ENCODE measurements at places on chromosomes 3 and 15.

GRCh38 chr3:20511863-20512505, 326.0 kb upstream of the SGO1 start:
- peak; percentile 32 for DNase-seq

- no peak for DNase-seq
Observed at GRCh38 chr3:64072126-64072525, 48.8 kb upstream of the PSMD6 start.

- no peak for DNase-seq
Observed at GRCh38 chr15:74318376-74319137, 48.9 kb downstream of the CYP11A1 start.

DNA sequence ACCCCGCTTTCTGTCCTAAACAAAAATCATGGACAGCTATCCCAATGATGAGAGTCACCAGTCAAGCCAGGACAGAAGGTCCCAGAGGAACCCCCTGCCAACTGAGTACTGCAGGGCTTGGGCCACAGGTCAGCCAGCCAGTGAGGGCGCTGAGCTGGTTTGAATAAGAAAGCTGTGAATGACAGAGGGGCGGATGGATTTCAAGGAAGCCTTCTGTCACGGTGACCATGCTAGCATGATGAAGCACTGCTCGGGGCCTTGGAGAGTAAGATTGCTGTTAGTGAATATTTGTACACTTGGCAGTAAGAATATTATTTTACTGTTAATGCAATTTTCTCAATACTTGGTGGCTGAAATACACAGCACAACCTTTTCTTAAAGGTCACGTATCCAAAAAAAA, 734.0 kb upstream of the NR2F2 start:
- DNase-seq: no peak

DNA sequence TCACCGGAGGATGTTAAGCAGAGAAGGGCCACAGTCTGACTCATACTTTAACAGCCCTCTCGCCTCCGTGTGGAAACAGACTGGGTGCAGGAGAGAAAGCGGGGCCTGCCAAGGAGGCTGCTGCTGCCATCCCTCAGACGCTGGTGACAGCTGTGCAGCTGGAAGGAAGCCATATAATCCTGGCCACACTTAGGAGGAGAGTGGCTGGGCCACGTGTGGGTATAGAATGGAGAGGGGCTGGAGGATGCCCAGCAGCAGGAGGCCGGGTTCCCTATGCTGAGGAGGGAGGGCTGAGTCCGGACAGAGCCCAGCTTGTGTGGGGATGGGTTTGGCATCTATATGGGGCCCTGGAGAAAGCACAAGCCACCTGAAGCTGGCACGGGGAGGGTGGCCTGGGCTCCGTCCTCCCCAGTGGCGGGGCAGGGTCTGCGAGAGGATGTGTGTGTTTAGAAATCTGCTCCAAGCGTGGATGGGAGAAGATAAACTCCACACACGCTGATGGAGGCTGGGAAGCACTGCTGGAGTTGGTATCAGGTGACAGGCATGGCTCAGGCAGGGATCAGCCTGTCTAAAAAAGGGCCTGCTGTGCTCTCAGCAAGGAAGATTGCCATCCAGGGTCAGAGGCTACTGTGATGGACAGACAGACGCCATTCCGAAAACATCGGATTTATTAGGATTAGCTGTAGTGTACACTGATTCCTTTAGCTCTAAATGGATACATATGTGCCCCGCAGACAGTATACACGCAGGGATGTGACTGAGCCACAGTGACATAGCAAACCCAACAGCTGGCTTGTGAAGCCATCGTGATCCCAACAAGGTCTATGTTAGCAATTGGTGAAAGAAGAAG, 15.9 kb downstream of the ABTB1 start:
- DNase-seq: peak; percentile 34
